ENCODE measurements at places on chromosomes 7 and 10.
A peak's percentile ranks its signal among the peaks of the same experiment; 100 is the strongest.

- no peak for DNase-seq
These were observed 9.8 kb upstream of the RALA start for GRCh38 chr7:39613577-39613976.

DNA sequence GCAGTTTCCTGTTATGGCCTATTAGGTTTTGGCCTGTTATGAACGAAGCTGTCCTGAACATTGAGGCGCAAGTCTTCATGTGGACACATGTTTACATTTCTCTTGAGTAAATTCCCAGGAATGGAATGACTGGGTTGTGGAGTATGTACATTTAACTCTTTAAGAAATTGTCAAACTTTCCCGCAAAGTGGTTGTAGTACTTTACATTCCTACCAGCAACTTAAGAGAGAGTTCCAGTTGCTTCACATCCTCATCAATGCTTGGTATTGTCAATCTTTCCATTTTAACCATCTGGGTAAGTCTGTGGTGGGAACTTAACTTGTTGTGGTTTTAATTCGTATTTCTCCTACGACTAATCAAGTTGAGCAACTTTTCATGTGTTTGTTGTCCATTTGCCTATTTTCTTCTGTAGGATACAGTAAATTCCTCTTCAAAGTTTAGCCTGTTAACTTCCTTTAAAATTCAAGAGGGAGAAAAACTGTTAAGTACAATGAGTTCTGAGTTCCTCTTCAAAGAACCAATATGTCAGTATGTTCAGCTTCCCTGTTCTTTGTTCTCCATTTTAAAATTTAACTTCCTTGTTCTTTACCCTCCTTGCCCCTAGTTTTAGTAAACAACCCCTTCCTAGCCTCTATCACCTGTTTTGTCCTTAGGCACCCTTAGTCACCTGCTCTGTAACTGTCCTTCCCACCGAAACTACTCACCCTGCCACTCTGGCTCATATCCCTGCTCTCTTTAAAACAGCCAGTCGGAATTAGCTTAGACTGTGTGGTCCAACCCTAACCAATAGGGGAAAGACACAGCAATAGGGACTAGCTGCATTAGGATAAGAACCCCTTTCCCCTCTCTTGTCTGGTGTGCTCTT, 74.0 kb downstream of the FAM241B start:
- DNase-seq: peak; percentile 72

DNA sequence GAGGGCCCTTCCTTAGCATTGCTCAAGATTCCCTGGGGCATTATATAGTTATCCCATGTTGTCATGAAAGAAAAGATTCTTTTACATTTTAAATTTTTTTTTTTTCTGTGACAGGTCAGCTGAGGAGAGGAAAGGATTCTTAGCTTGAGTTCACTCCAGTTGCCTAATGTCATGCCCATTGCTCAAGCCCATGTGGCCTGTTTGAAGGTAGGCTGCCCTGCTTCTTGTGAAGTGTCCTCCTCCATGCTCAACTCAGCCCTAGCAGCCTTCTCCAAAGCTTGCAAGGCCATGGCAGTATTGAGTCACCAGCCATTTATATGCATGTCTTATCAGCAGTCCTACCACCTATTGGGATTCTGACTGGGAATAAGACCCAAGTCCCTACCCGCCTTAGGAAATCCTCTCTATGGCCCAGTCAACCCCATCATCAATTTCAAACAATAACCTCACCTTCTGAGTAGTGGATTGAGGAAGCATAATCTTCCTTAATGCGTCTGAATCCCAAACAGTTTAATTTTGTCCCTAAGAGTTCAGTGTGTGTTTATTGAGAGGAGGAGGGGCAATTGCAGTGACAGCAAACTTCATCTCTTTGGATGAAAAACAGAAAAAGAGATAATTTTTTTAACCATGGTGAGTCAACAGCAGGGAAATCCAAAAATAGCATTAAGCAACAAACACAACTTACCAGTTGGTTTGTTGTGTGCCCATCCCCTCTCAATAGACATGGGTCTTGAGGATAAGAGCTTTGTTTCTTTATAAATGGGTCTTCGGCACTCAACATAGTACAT, 38.6 kb upstream of the WASL start:
- no peak for DNase-seq

GRCh38 chr10:76210211-76210610, 778.8 kb downstream of the LRMDA start:
- no peak for DNase-seq
